ENCODE measurements at places on chromosomes 1 and 21.

- DNase-seq: no peak
Observed at GRCh38 chr1:244680667-244681066, 27.7 kb downstream of the DESI2 start.

DNA sequence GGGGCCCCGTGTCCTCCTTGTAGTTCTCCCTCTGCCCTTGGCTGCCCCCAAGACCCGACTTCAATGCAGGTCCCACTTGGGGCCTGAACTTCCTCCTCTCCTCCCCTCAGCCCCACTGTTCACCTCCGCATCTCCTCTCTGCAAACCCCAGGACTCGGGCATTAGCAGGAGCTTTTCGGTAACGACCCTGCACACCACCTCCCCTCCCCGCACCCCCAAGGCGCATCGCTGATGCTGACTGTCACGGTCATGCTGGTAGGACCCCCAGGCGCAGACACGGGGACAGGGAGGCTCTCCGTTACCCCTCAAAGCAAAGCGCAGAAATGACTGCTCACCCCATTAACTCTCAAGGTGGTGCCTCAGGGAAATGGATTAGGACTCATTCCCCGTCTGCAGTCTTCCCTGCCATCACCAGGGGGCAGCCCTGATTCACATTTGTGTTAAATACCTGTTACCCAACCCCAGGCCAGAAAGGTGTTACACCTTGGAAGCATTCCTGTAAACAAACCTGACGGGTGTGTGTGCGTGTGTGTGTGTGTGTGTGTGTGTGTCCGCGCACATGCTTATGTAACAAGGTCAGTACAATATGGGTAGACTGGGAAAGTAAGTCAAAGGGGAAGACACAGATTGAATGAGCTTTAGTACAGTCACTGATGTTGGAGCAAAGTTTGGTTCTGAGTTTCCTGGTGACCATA is 6.4 kb upstream of the GUCA2B start:
- peak; percentile 53 for DNase-seq

- DNase-seq: peak; percentile 57
Observed at GRCh38 chr21:20999659-21000058, 1.4 kb downstream of the NCAM2 start.

GRCh38 chr1:162649583-162649982 is 17.3 kb downstream of the DDR2 start:
- no peak for DNase-seq

GRCh38 chr1:212605441-212606394 is 2.8 kb upstream of the ATF3 start:
- no peak for DNase-seq

GRCh38 chr1:157034137-157034800 is 11.3 kb downstream of the ARHGEF11 start:
- DNase-seq: no peak

GRCh38 chr1:67732750-67733151 is 47.8 kb downstream of the GADD45A start:
- peak; percentile 31 for DNase-seq

DNA sequence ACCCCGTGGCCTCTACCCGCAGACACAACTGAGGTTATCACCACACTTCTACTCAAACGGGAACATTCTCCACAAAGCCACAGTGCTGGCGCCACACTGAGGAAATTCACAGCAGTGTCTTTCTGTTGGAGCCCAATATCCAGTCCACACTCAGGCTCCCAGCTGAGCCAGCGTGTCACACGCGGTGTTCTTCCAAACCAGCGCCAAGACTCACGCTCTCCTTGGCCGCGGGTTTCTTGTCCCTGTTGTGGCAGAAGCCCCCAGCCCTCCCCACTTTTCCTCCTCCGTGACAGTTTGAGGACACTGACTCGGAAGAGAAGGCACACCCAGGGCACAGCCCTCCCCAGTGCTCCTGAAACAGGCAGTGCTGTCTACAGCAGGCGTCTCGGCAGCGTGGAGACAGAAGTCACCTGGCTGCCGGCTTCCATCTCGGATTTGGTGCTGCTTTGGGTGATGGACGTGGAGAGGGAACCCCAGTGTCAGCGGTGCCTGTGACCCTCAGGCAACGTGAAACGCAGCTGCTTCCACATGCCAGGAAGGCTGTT is 35.4 kb upstream of the AGPAT3 start:
- DNase-seq: no peak

DNA sequence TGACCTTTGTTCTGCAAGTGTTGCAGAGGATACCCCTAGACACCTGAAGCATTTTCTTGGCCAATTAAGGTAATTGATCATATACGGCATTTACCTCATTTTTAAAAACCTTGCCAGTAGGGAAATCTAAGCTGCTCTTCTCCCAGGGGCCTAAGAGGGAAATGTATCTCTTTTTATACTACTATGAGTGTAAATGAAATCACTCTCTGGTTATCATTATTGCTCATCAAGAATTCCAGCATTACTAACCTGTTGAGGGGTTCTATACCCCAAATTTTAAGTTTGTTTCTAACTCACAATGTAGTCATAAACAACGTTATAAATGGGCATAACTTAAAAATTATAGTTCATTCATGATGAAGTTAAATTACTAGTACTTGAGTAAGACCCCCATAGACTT is 27.4 kb downstream of the TMED5 start:
- DNase-seq: no peak
